Activated CD4-positive, alpha-beta T cell treated with anti-CD3 and anti-CD28 coated beads for 36 hours (primary cell): ENCODE measurements at places on chromosomes 2 and 18. TPM values are rescaled to one million over a fixed set of nuclear protein-coding genes. Genes with fewer than 3 reads are reported as not detected.

INPP5D gene
- 53.4 TPM for total RNA-seq

SEPTIN2 gene
- total RNA-seq, result 173 TPM

STON1 gene
- total RNA-seq, result 0.97 TPM

MCFD2 gene
- total RNA-seq, result 40.5 TPM

PLCD4 gene
- 0.83 TPM for total RNA-seq

AMMECR1L gene
- total RNA-seq, result 14.2 TPM

GPR35 gene
- 3.6 TPM for total RNA-seq

SLC11A1 gene
- 0.05 TPM for total RNA-seq

DNA sequence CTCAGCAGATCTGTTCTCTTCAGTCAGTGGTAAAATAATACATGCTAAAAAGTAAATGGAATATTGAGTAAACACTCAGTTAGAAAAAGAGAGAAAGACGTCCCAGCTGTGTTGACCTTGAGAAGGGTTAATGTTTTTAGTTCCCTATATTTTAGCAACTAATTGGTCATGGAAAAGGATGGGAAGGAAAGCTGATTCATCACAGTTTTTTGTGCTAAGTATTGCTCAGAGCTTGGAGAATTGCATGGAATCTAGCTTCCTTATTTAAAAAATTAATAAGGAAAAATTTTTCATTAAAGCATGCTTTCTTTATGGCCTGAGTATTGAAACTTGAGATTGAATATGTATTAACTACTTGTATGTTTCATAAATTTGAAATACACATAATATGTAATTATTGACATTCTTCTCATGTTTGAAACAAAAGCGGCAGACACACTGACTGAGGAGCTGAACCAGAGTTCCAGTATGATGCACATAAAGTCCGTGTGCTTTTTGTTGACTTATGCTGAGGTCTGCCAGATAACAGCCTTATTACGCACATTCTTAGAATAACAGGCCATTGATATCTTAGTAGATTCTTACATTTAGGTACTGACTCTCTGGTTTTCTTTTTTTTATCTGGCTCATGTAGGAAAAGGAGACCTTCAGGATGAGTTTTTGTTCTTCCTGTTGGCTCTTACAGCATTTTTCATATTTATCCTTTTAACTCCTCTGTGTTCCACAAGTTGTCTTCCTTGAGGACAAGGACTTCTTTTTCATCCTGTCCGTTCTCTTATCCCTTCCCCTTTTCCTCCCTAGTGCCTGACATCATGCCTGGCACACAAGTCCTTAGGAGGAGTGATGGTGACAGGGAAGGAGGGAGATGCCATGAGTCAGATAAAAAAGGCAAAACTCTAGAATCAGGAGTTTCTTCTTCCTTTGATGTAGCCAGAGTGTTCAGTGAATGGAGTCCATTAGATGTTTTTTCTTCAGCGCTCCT lies 194.1 kb downstream of the PTPRM start:
- no peak overlapping the region for H3K4me3 ChIP-seq
- H3K27ac ChIP-seq, result no peak overlapping the region
- no peaks in the 10 kb centered on the region for H3K4me1 ChIP-seq
- no peak for DNase-seq
- H3K27me3 ChIP-seq, result no peaks in the 10 kb centered on the region
- H3K36me3 ChIP-seq, result no peaks in the 10 kb centered on the region

- no peaks in the 10 kb centered on the region for H3K4me1 ChIP-seq
Measured at GRCh38 chr2:241573741-241574140, 15.2 kb downstream of the BOK start.

DNA sequence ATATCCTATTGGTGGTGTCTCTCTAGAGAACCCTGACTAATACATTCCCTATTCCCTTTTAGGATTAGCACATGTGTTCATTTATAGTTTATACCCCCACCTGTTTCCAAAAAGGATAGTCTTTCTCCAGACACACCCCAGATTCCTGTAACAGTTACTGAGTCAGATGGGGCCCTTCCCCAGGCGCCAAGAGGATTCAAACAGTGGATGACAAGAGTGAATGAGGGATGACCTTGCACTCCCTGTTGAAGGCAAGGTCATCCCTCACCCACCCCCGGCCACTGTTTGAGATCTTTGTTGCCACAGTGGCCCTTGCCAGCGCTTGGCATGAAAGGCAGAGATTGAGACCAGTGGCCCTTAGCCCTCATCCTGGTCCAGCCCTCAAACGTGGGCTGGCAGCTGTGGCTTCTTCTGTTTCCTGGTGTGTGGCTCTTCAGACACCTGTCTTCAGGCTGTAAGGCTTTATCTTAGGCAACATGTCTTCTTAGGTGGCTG lies 15.3 kb upstream of the REEP1 start:
- peaks cover 11% of the 10 kb centered on the region for H3K27me3 ChIP-seq
- H3K27ac ChIP-seq, result no peak overlapping the region
- no peak overlapping the region for H3K4me3 ChIP-seq
- DNase-seq, result no peak

DNA sequence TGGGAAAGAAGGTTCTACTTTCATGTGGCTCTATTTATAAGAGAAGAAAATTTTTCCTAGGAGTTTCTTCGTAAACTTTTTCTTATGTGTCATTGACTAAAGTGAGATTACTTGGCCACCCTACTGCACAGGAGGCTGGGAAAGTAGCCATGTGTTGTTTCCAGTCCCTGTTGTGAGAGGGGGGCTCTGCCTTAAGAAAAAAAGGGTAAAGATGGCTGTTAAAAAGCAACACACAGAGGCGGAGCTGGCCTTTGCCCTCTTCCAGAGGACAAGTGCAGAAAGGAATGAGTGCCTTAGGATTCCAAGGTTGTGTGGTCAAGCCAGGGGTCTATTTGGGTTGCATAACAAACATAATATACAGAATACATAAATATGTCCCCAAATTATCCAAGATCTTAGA lies 230.0 kb upstream of the CXCR4 start:
- no peak for DNase-seq
- H3K4me1 ChIP-seq, result peaks cover 11% of the 10 kb centered on the region
- no peak overlapping the region for H3K4me3 ChIP-seq
- H3K36me3 ChIP-seq, result peaks cover 5% of the 10 kb centered on the region

DNA sequence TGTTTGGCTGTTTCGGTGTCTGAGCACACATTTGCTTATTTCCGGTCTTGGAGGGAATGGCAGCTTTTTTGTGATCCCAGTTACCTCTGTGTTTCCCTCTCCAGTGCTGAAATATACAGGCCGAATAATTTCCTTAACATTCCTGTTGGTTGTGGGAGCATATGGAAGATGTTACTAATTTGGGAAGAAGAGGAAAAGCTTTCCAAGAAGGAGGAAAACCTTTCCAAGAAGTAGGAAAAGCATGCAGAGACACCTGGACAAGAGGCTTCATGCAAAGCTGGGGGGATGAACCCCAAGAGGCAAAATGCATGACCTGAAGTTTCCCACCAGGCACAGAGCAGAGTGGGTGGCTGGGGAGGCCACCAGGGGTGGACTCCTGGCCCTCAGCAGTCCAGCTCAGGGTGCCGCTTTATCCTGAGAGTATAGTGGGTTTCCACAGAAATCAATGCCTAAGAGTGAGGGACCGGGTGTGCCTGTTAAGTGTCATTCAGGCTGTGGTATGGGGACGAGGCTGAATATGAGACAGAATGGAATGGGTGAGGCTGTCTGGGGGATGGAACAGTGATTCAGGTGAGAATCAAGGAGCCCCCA lies 25.5 kb upstream of the GNAL start:
- H3K36me3 ChIP-seq, result no peaks in the 10 kb centered on the region
- DNase-seq, result no peak
- H3K4me1 ChIP-seq, result no peaks in the 10 kb centered on the region

GRCh38 chr2:16653083-16653375 lies 12.6 kb downstream of the CYRIA start:
- H3K36me3 ChIP-seq, result no peaks in the 10 kb centered on the region
- no peak for DNase-seq
- H3K4me3 ChIP-seq, result no peak overlapping the region
- H3K4me1 ChIP-seq, result peaks cover 19% of the 10 kb centered on the region
- no peaks in the 10 kb centered on the region for H3K27me3 ChIP-seq

DNA sequence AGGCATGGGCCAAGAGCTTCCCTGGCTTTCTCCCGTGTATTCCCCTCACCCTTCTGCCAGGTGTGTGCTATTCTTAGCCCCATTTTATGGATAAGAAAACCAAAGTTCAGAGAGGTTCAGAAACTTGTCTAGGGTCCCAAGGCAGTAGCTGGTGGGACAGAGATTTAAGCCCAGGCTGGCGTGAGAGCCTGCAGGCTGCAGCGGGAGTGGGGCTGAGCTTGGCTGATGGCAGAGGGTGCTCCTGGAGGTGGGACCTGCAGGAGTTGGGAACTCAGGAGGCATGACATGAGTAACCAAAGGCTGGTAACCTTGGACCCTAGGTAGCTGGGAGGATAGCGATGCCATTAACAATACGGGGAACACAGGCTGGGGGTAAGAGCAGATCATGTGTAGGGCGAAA lies 87.3 kb upstream of the B3GNT7 start:
- no peaks in the 10 kb centered on the region for H3K4me1 ChIP-seq
- H3K27ac ChIP-seq, result no peak overlapping the region
- peaks cover 2% of the 10 kb centered on the region for H3K27me3 ChIP-seq
- DNase-seq, result no peak
- H3K36me3 ChIP-seq, result no peaks in the 10 kb centered on the region

- DNase-seq, result no peak
- peaks cover 8% of the 10 kb centered on the region for H3K36me3 ChIP-seq
- no peak overlapping the region for H3K27ac ChIP-seq
- peaks cover 25% of the 10 kb centered on the region for H3K4me1 ChIP-seq
- H3K4me3 ChIP-seq, result no peak overlapping the region
- H3K27me3 ChIP-seq, result peaks cover 21% of the 10 kb centered on the region
Measured at GRCh38 chr18:26546170-26546874, 2.0 kb downstream of the KCTD1 start.

DNA sequence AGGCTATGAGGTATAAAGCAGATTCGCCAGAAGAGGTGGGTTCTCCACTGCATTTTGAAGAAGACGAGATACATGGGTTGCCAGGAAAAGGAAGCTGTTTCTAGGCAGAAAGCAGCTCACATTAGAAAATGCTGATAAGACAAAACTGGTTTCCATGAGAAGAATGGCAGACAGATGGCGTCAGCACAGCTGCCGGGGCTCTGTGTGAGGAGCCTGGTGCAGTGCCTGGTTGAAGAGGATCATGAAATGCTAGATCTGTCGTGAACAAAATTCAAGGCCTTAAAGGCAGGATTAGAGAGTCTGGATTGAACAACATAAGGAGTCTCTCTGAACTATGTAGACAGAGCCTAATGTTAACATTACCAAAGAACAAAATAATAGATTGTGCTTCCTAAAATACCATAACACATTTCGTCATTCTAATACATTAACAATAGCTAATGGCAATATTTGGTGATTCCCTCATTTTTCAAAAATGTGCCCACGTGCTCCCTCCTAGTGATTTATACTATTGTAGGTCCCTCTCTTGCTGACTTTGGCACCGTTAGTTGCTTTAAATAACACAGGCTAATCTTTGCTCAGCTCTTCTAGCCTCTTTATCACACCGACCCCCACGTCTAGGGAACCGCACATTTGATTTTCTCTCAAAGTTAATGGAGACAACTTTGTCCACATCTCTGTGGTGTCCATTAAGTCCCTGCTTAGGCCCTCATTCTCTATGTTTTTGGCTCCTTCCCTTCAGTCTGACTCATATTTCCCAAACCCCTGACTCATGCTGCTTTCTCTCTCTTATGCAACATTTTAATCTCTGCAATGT lies 38.2 kb downstream of the EFEMP1 start:
- no peak overlapping the region for H3K27ac ChIP-seq
- peaks cover 2% of the 10 kb centered on the region for H3K27me3 ChIP-seq
- no peaks in the 10 kb centered on the region for H3K36me3 ChIP-seq

DNA sequence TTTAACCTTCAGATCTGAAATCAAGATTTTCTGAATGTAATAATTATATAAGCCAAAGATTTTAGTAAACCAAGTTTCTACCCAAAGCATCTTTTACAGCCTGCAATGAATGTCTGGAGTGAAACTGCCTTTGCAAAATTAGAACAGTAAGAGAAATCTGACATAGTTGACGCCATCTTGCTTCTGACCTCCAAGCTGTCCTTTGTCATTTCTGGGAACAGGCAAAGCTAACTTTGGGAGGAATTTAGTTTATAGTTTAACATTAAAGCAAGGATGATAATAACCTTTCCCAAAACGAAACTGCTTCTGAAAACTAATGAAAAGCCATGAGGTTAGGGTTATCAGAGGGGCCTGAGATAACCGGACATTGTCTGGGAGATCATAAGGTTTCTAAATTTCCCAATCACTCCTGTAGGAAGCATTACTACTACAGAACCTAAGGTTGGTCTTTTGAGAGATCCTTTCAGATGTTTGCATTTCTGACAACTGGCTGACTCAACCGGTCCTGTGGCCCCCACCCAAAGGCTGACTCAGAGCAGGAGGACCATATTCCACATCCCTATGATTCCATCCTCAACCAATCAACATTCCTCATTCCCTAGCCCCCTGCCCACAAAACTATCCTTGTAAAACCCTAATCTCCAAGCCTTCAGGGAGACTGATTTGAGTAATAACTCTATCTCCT lies 124.5 kb downstream of the TMEM131 start:
- H3K36me3 ChIP-seq, result peaks cover 16% of the 10 kb centered on the region
- peaks cover 54% of the 10 kb centered on the region for H3K4me1 ChIP-seq
- no peak overlapping the region for H3K4me3 ChIP-seq
- DNase-seq, result no peak
- H3K27me3 ChIP-seq, result no peaks in the 10 kb centered on the region

DNA sequence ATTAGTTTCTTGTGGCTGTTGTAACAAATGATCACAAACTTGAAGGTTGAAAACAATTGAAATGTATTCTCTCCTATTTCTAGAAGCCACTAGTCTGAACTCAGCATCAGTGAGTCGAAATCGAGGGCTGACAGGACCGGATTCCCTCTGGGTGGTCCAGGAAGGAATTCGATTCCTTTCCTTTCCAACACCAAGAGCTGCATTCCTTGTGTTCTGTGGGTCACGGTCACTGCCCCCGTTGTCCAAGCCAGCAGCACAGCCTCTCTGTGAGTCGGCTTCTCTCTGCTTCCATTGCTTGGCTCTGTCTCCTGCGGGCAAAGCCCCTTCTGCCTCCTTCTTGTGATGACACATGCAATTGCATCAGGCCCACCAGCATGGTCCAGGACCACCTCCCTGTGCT lies 67.3 kb downstream of the SMIM21 start:
- peaks cover 4% of the 10 kb centered on the region for H3K4me1 ChIP-seq
- H3K27ac ChIP-seq, result no peak overlapping the region
- H3K4me3 ChIP-seq, result no peak overlapping the region

DNA sequence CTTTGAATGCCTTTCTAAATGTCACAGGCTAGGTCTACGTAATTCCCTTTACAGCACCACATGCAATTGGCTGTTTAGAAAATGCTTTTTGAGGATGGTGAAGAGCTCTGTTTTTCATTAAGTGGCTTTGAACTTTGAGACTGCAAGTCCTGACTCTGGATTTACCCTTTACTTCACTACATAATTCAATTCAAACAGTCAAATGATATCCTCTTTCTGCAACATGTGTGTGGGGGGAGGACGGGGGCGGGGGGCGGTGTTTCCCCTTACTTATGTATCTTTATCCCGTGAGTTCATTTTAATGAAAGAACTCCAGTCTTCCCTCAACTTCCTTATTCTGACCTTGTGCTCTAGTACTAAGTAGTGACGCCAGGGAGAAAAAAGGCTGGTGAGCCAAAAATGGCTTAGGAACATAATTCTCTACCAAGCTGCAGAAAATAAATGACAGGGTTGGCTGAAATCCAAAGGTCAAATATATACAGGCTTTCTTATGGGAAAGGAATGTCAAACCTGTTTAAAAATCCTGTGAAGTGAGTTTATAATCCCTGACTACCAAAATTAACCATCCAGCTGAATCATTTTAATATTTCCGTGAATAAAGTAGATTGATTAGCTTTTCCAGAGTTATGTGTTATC lies 119.6 kb downstream of the SLC8A1 start:
- H3K27me3 ChIP-seq, result no peaks in the 10 kb centered on the region
- peaks cover 10% of the 10 kb centered on the region for H3K4me1 ChIP-seq
- H3K36me3 ChIP-seq, result no peaks in the 10 kb centered on the region
- H3K4me3 ChIP-seq, result no peak overlapping the region

GRCh38 chr2:200279857-200280256 lies 26.6 kb upstream of the SPATS2L start:
- H3K27ac ChIP-seq, result no peak overlapping the region
- H3K36me3 ChIP-seq, result no peaks in the 10 kb centered on the region
- DNase-seq, result no peak
